Muscle of leg (tissue), 16 donors: ENCODE measurements at places on chromosomes 2 and 18.

DNA sequence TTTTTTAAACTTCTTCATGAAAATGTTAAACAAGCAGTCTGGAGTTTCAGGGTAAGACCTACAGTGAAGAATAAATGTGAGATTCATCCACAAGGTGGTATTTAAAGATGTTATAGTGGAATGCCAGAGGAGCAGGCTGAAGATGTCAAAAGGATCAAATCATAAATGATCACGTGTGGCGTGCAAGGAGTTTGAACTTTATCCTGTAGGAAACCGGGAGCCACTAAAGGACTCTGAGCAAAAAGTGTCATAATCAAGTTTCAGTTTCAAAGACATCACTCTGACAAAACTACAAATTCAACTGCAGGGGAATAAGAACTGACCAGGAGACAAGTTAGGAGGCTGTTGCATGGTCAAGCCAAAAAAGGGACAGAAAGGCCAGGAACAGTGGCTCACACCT is 19.9 kb downstream of the NHEJ1 start:
- DNase-seq = no peak

DNA sequence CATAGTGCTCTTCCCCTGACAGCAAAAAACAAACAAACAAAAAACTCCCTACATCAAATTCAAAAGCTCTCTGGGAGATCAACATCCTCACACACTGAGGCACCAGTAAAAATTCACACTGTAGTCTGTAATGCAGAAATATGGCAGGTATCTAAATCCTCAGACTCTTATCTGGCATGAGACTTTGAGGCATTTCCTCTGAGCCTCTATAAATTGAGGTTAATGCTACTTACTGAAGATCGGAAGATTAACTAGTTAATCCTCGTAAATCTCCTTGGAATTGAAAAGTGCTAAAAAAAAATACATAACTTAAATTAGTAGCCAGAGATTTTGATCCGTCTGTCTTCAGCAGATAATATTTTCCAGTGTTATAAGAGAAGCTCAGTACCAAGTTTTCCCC is 65.0 kb downstream of the AP1S3 start:
- DNase-seq = no peak

- DNase-seq = no peak
Observed at GRCh38 chr2:176985871-176986270, 226.7 kb upstream of the HNRNPA3 start.

DNA sequence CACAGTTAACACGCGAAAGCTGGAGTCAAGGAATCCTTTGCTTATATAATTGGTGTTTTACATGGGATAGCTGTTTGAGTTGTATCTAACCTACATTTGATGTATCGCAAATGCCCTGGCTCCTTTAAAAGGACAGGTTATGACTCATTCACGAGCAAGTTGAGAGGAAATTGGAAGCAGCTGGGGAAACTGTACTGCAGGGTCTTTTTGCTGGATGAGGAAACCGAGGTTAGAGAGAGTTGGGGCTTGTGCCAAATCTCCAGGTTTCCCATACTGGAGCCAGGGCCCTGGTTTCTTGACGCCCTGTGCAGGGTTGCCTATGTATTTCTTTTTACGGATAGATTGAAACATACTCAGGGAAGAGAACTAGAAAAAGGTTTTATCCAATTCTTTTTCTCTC is 60.0 kb upstream of the SPTBN1 start:
- DNase-seq = peak; percentile 18

DNA sequence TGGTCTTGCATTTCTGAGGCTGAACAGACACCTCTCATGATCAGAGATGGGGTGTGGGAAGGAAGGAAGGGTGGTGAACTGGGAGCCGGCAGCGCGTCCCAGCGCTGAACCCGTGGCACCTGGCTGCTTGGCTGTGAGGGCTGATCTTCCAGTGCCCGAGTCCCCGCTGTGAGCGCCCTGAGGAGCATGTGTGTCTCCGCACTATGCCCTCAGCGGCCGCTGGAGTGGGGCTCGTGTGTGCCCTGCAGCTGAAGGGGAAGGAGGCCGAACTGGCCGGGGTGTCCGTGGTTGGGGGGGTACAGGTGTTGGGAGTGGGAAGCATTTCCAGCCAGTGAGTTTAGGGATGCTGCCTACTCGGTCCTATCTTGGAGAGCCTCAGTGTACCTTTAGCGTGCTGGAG is 82.2 kb downstream of the LDLRAD4 start:
- DNase-seq = no peak
